ENCODE measurements at places on chromosomes 6 and 20. TPM values are rescaled to one million over a fixed set of nuclear protein-coding genes. Genes with fewer than 3 reads are reported as not detected.
A peak's percentile ranks its signal among the peaks of the same experiment; 100 is the strongest.

DEF6 gene
- 194 TPM for total RNA-seq

GRCh38 chr6:5930143-5930770 is 76.5 kb downstream of the NRN1 start:
- peaks cover 42% of the 10 kb centered on the region for H3K27me3 ChIP-seq
- peaks cover under 1% of the 10 kb centered on the region for H3K36me3 ChIP-seq
- H3K4me3 ChIP-seq = no peak overlapping the region

RSPO3 gene
- total RNA-seq = not detected

DNA sequence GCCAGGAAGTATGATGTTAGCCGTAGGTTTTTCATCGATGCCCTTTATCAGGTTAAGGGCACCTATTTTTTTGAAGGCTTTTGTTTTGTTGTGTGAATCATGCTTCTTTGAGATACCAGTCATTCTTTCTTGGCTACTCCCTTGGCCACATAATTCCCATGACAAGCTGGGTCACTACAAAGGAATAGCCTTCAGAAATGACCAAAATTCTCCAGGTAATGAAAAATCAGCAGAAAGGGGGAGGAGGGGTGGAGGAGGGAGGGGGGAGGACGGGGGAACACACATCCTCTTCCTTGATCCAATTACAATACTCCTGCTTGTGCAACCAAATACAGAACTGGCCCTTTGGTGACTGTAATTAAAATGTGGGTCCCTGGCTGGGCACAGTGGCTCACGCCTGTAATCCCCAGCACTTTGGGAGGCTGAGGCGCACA is 21.7 kb upstream of the TGM2 start:
- H3K27me3 ChIP-seq = peaks cover 45% of the 10 kb centered on the region
- H3K27ac ChIP-seq = no peak overlapping the region
- no peaks in the 10 kb centered on the region for H3K4me1 ChIP-seq
- DNase-seq = no peak
- no peak overlapping the region for H3K4me3 ChIP-seq
- no peaks in the 10 kb centered on the region for H3K36me3 ChIP-seq

- H3K4me3 ChIP-seq = no peak overlapping the region
- peaks cover 14% of the 10 kb centered on the region for H3K4me1 ChIP-seq
- peak overlapping the region; percentile 57 for H3K27ac ChIP-seq
- peaks cover 3% of the 10 kb centered on the region for H3K36me3 ChIP-seq
Observed at GRCh38 chr20:46350201-46350985, 42.1 kb upstream of the CDH22 start.

GRCh38 chr6:35034411-35035191 is 106.5 kb downstream of the TCP11 start:
- H3K4me3 ChIP-seq = no peak overlapping the region
- no peak for DNase-seq
- no peaks in the 10 kb centered on the region for H3K27me3 ChIP-seq
- peaks cover 2% of the 10 kb centered on the region for H3K4me1 ChIP-seq

ERVFRD-1 gene
- not detected for total RNA-seq

CARMIL1 gene
- total RNA-seq = 3.8 TPM

GLP1R gene
- total RNA-seq = not detected

- no peak overlapping the region for H3K4me3 ChIP-seq
- peak; percentile 45 for DNase-seq
- H3K4me1 ChIP-seq = no peaks in the 10 kb centered on the region
- no peak overlapping the region for H3K27ac ChIP-seq
- H3K27me3 ChIP-seq = no peaks in the 10 kb centered on the region
Observed at GRCh38 chr20:22339091-22339881, 245.1 kb downstream of the FOXA2 start.

DNA sequence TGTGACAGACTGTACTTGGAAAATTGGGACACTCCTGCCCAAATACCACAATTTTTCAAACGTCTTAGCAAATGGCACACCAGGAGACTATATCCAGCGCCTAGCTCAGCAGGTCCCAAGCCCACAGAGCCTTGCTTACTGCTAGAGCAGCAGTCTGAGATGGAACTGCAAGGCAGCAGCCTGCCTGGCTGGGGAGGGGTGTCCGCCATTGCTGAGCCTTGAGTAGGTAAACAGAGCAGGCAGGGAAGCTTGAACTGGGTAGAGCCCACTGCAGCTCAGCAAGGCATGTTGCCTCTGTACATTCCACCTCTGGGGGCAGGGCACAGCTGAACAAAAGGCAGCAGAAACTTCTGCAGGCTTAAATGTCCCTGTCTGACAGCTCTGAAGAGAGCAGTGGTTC is 1003.3 kb upstream of the MAP3K7 start:
- no peak for DNase-seq
- no peaks in the 10 kb centered on the region for H3K36me3 ChIP-seq
- no peaks in the 10 kb centered on the region for H3K4me1 ChIP-seq

DNA sequence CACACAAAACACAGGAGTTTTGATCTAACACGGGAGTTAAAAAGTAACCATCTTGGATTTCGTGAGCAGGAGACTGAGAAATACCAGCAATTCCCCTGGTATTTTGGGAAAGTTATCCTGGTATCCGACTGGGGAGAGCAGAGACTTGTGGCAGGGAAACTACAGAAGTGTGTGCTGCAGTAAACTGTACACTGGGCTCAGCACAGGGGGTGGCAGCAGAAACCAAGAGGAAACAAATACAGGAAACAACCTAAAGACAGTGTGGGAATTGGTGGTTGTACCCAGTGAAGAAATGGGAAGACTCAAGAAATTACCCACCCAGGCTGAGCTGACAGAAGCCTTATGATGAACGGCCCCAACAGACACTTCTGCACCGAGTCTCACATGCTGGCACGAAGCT is 109.8 kb downstream of the CHD6 start:
- no peak overlapping the region for H3K27ac ChIP-seq
- no peaks in the 10 kb centered on the region for H3K27me3 ChIP-seq
- H3K4me3 ChIP-seq = no peak overlapping the region
- DNase-seq = no peak
- H3K4me1 ChIP-seq = peaks cover 2% of the 10 kb centered on the region

OR2J2 gene
- total RNA-seq = not detected

DNA sequence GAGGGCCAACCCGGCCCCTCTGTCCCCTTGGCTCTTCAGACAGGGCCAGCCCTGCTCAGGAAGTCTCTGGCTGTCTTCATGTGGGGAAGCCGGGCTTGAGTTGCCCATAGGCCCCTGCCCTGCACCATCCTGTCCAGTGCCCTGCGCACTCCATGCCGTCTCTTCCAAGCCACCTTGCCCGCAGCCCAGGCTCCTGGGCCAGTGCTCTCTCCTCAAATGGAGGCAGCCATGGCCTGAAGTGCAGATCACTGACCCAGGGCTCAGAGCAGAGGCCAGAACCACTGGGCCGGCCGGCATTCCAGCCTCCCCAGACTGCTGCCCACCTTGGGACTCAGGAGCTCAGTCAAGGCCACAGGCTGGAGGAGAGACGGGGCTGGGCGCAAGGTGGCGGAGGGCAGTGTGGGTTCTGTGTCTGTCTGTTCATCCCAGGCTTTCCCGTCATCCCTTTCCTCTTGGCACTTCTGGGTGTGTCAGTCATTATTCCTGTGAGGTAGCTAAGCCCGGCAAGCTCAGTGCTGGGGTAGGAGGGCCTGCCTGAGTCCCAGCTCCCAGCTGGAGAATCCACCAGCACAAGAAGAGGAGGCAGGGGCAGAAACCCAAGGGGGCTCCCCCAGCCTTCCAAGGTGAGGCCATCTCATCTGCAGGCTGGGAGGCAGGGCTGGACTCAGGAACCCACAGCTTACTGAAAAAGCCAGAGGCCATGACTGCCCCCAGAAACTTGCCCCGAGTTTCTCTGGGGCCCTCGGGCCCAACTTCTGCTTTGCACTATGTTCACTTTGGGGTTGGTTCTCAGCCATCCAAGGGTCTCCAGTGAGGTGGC is 22.4 kb downstream of the SDCBP2 start:
- H3K27ac ChIP-seq = no peak overlapping the region
- H3K4me3 ChIP-seq = no peak overlapping the region
- H3K27me3 ChIP-seq = no peaks in the 10 kb centered on the region
- DNase-seq = no peak
- H3K36me3 ChIP-seq = no peaks in the 10 kb centered on the region

DNA sequence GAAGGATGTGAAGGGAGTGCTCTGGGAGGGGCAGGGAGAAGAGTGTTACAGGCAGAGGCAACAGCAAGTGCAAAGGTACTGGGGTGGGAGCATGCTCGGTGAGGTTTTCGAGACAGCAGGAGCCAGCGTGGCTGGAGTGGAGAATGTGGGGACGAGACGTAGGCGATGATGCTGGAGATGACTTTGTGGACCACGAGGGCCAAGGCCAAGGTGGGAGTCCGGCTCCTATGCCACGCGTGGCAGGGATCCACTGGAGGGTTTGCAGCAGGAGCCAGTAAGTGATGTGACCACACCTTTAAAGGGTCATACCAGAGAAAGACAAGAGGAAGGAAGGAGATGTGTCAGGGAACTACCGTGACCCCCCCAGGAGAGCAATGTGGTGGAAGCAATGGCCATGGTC is 7.3 kb downstream of the PTGIS start:
- DNase-seq = no peak
- H3K27me3 ChIP-seq = peaks cover 22% of the 10 kb centered on the region
- peaks cover 17% of the 10 kb centered on the region for H3K36me3 ChIP-seq
- H3K27ac ChIP-seq = no peak overlapping the region
- H3K4me3 ChIP-seq = no peak overlapping the region

PPIL6 gene
- not detected for total RNA-seq

ANKRD66 gene
- not detected for total RNA-seq

DNA sequence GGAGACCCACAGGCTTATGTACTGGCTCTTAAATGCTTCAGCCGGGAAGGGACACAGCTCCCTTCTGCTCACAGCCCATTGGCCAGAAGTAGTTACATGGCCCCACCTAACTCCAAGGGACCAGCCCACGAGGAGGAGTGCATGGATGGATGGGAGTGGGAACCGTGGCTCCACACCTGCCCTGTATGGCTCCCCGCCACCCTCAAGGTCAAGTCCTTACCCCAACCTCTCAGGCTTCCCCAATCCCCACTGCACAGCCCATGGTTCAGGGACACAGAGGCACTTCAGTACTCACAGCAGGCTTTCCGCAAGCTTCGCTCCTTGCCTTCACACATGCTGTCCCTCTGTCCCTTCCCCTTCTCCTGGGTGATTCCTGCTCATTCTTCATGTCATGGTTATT is 137.9 kb upstream of the KCNG1 start:
- no peak for DNase-seq
- H3K4me3 ChIP-seq = no peak overlapping the region
- H3K27ac ChIP-seq = no peak overlapping the region

DNA sequence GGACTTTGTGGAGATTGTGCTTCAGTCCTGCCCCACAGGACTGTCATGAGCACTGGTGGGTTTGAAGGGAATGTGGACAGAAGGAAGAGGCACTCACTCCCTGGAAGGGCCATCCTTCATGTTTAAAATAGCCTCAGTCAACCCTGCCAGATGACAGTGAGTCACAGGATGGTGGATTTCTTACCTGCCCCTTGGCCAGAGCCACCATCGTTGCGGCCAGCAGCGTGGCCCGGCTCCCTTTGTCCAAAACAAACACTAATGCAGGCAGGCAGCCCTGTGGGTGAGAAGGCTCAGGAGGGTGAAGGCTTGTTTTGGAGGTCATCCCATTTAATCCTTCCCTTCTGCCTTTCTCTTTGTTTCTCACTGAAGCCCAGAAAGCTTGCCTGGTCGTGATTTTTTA is 422.7 kb downstream of the CD83 start:
- DNase-seq = no peak
- H3K36me3 ChIP-seq = no peaks in the 10 kb centered on the region
- H3K4me1 ChIP-seq = peaks cover 17% of the 10 kb centered on the region
- no peak overlapping the region for H3K4me3 ChIP-seq
- no peaks in the 10 kb centered on the region for H3K27me3 ChIP-seq

BTN3A1 gene
- 64.7 TPM for total RNA-seq

BTN1A1 gene
- total RNA-seq = not detected

GRCh38 chr20:47711046-47711752 is 74.1 kb downstream of the SULF2 start:
- H3K4me1 ChIP-seq = no peaks in the 10 kb centered on the region
- H3K4me3 ChIP-seq = no peak overlapping the region

DNA sequence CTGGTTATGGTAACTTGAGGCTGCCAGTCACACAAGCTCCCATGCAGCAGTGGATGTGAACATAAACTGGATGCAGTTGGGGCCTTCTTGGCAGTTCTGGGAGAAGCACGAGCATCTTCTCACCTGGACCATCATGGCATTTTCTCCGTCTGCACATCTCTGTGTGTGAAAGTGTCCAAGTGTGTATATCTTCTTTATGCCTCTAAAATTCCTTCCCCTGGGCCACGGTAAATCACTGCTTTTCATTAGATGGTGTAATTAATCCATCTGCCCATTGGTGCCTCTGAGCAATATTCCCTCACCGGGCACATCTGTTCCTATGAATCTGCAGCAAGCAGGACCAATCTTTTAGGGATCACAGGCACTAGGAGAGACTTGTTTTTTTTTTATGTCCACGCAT is 138.0 kb downstream of the MAP3K7 start:
- no peaks in the 10 kb centered on the region for H3K27me3 ChIP-seq
- no peak overlapping the region for H3K27ac ChIP-seq
- peaks cover 20% of the 10 kb centered on the region for H3K4me1 ChIP-seq
- DNase-seq = no peak

DNA sequence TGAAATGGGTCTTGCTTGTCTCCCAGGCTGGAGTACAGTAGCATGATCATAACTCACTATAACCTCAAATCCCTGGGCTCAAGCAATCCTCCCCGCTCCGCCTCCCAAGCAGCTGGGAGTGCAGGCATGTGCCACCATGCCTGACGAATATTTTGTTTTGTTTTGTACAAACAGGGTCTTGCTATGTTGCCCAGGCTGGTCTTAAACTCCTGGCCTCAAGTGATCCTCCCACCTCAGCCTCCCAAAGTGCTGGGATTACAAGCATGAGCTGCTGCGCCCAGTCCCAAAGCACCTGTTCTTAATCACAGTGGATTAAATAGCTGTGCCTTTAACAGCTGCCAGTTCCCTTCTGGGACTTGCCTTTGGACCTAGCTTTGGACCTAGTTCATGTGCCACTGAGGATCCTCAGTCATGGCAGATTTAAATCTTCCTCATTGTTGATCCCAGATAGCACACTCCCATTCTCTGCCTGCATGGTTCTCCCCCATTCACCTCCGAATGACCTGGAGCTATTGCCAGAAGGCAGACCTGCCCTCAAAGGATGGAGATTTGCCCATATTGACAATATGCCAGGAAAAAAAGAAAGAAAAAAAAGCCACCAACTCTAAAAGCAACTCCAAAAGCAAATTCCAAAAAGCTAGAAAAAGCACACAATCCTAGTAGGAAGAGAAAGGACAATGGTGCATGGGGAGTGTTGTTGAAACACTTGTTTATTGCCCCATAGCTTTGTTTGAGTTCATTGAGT is 10.6 kb downstream of the POFUT1 start:
- H3K27me3 ChIP-seq = no peaks in the 10 kb centered on the region
- no peak overlapping the region for H3K27ac ChIP-seq

CALHM5 gene
- total RNA-seq = not detected

DNA sequence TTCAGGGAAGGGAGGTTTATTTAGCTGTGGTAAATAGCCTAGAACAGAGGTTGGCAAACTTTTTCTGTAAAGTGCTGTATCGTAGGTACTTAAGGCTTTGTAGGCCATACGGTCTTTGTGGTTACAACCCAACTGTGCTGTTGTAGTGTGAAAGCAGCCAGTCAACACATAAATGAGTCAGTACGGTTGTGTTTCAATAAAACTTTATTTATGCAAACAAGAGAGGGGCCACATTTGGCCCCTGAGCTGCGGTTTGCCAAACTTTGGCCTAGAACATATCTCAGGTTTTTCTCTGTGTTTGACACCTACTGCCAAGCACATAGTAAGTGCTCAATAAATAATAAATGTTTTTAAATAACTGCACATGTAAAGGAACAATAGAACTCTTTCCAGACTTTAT is 102.2 kb downstream of the RNF144B start:
- peaks cover 50% of the 10 kb centered on the region for H3K27me3 ChIP-seq
- peaks cover 9% of the 10 kb centered on the region for H3K4me1 ChIP-seq
- no peak overlapping the region for H3K27ac ChIP-seq
- no peak for DNase-seq
- H3K4me3 ChIP-seq = no peak overlapping the region
- H3K36me3 ChIP-seq = no peaks in the 10 kb centered on the region

Data from activated CD8-positive, alpha-beta memory T cell treated with anti-CD3 and anti-CD28 coated beads, Interleukin-2, amount 10 ng/mL, durations not matched to agents 7 days and 5 days (primary cell).